ENCODE measurements at places on chromosomes 7 and 10.

- DNase-seq: no peak
Observed at GRCh38 chr7:124536156-124536762, 229.3 kb downstream of the GPR37 start.

GRCh38 chr10:42753507-42754154, 29.0 kb upstream of the BMS1 start:
- DNase-seq: no peak

GRCh38 chr7:48244864-48245271, 73.6 kb downstream of the ABCA13 start:
- DNase-seq: no peak

- no peak for DNase-seq
Observed at GRCh38 chr7:73850781-73851207, 8.5 kb upstream of the METTL27 start.

DNA sequence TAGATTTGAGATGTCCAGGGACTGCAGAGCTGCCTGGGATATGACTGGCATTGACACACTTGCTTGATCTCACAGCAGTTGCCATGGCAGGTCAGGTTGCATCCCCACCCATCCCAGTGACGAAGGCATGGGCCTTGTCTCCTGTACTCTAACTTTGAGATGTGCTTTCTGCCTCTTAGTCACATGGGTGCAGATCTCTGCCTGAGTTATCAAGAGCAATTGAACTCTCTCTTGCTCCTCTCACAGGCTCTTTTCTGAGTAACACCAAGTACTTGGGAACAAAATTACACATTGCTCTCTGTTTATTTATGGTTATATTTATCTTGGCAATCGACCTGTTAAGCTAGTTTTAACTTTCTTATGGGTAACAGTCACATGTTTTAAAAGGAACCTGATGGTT, 237.3 kb downstream of the NSUN6 start:
- no peak for DNase-seq

- DNase-seq: no peak
Observed at GRCh38 chr7:24898691-24899090, 81.3 kb downstream of the OSBPL3 start.
